ENCODE measurements at places on chromosomes 1 and 21.

GRCh38 chr1:4946343-4946742, 291.9 kb downstream of the AJAP1 start:
- no peak for DNase-seq

DNA sequence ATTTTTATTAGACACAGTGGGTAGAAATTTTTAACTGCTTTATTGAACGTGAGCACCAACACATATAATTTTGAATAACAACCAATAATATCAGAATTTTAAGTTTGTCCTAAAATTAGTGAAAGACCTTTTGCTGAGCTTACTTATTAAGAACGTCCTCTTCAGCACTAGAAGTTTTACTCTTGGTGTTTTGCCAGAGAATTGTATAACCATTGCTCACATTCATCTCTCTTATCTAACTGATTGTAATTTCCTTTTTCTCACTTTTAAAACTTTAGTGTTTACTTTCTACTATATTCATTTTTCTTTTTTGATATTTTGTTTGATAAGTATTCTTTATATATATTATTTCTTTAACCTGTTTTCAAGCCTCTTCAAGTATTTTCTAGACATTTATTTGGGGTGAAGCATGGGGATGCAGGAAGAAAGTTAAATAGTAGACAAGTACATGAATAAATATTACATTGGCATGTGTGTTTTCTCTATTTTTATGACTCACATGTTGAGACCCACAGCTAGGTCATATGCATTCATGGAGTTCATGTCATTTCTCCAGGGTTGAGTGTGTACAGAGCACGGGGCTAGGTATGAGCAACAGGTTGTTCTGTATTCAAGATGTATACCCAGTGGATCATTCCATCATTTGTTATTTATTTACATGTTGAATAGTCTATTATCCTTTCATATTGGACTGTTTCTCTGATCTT, 90.6 kb downstream of the ATP6V1G3 start:
- no peak for DNase-seq

- no peak for DNase-seq
These were observed 131.1 kb downstream of the PTPN14 start for GRCh38 chr1:214420341-214420740.

- no peak for DNase-seq
These were observed 123.4 kb downstream of the SIK1 start for GRCh38 chr21:43303275-43304178.

- no peak for DNase-seq
These were observed 5.5 kb downstream of the TNFRSF1B start for GRCh38 chr1:12172042-12172851.

- no peak for DNase-seq
These were observed 16.9 kb downstream of the SLC19A1 start for GRCh38 chr21:45525153-45525909.

DNA sequence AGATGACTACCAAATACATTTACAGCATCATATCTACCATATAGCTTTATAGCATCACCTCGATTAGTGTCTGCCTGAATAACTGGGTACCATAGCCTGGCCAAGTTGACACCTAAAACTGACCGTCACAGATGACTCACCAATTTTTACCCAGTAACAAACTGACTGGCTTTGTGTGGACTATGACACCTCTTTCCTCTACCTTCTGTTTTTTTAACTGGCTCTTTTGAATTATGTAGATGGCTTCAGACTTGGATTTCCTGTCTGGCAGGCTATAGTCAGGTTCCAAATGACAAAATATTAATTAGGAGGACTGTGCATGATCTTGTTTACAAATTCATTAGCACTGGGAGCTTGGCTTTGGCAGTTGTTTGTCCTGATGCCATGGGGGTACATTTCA, 360.3 kb downstream of the TGFB2 start:
- DNase-seq, result no peak

- DNase-seq, result no peak
These were observed 1.8 kb downstream of the CCDC17 start for GRCh38 chr1:45621895-45622523.

GRCh38 chr1:70017770-70018169, 187.6 kb downstream of the LRRC40 start:
- DNase-seq, result no peak

DNA sequence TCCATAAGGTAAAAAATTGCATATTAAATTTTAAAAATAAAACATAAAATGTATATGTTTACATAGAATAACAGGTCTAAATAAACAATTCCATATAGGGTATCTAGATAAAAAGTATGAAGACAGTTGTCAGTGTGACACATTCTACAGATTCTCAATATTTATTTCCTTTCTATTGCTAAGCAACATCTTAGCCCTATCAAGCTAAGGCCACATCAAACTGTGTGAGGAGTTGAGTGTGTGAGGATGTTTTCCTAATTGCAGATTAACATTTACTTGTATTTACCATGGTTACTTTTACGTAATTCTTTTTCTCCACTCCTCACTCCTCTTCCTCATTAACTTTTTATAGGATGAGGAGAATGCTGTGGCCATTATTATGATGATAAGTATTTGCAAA, 41.9 kb upstream of the MCOLN3 start:
- DNase-seq, result no peak

DNA sequence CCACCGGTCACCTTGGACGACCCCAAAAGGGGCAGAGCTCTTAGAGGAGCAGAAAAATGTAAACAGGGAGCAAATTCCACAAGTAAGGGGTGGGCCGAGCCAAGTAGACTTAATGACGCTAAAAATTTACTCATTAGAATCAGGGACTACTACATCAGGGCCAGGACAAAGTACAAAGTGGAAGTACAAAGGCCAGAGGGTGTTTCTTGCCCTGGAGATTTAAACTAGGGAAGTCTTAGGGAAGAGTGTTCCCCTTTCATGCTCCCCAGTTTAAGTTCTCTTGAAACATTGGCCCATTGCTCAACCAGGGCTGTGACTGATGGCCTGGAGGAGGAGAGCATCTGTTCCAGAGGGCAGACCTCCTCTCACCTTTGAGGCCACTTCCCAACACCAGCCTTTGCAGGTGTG, 48.6 kb downstream of the BACH1 start:
- DNase-seq, result no peak

- peak; percentile 99 for DNase-seq
These were observed 1043.6 kb upstream of the ADGRL4 start for GRCh38 chr1:80050085-80050484.

DNA sequence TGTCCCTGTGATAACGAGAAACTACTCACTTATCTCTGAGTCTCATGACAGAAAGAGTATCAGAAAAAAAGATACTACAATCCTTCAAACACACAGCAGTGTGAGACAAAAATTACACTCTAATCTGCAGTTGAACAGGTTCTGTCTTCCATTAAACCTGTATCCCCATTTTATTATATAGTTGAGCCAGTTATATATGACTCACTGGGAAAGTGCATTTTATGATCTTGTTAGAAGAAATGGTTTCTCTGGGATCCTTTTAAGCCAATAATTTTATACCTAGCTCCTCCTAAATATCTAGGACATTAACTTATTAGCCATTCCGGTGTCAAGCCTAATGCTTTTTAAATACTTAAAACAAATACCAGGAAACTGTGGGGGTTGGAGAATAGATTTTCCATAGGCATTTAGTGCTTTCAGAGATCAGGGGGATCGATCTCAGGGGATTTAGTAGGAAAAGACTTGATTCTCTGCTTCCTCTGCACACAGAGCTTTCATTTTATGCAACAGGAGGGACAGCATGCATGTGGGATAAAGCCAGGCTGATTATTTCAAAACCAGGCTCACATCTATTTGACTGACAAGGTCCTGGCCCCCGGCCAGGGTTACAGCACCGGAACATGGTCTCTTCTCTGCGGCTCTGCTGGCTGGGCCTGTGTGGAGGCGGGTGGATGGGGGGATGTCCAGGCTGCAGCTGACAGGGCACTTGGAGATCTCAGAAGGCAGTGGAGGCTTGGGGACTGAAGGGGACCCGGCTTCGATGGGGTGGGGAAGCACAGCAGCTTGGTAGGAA, 310.6 kb downstream of the DISC1 start:
- peak; percentile 52 for DNase-seq

DNA sequence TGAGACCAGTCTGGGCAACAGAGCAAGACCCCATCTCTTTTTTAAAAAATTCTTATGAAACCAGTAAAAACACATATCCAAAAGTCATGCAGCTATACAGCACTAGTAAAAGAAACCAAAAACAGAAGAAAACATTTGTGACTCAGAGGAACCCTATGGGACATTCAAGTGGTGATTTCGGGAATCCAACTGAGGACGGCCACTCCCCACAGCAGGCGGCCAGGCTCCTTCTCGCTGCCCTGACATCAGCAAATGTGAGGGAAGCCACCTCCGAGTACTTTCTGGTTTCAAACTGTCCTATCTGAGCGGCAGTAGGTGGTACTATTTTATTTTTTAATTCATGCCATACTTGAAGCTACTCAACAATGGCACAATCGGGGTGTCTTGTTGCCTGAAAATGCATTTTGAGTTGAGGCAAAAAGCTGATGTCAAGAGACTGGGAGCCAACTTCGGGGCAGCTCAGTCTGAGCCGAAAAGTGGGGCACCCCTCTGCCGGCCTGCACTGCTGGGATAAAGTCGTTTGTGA, 3.3 kb downstream of the SUMO3 start:
- DNase-seq, result no peak

- DNase-seq, result no peak
These were observed 38.6 kb upstream of the ADAMTS1 start for GRCh38 chr21:26883768-26884167.

DNA sequence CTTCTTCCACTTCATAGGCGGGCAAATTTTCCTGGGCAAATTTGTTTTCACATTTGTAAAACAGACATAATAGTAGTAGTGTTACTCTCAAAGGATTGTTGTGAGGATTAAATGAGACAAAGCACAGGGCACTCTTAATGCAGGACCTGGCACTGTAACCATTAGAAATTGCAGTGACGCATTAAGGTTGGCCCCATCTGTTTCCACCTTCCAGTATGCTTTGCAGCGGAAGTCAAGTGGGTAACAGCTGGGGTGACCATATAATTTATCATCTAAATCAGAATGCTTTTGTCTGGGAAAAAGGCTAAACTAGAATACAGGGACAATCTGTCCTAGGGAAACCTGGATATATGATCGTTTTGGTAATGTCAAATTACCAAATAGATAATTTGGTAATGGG, 132.5 kb upstream of the CACHD1 start:
- DNase-seq, result no peak

GRCh38 chr1:218123968-218124367, 161.1 kb upstream of the RRP15 start:
- DNase-seq, result no peak

DNA sequence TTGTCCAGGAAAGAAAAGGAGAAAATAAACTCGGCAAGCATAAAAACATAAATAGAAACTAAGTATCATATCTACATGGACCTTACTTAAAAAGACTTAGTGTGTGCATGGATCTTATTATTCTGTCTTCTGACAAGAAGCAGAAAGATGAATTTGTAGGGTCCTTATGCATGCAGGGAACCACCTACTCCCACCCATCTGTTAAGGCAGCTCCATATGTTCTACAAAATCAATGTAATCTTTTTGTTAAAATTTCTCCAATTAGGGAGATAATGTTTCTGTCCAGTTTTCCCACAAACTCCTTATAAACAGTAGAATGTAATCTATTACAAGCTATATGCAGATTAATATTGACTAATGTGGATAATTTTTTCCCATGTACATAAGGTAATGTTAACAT, 13.9 kb upstream of the PTPN14 start:
- DNase-seq, result no peak

- no peak for DNase-seq
These were observed 27.0 kb upstream of the PPP1R15B start for GRCh38 chr1:204438628-204439027.

GRCh38 chr1:153798468-153798780, 23.2 kb downstream of the SLC27A3 start:
- DNase-seq, result no peak

- DNase-seq, result no peak
These were observed 356.4 kb upstream of the PKN2 start for GRCh38 chr1:88327391-88328267.

DNA sequence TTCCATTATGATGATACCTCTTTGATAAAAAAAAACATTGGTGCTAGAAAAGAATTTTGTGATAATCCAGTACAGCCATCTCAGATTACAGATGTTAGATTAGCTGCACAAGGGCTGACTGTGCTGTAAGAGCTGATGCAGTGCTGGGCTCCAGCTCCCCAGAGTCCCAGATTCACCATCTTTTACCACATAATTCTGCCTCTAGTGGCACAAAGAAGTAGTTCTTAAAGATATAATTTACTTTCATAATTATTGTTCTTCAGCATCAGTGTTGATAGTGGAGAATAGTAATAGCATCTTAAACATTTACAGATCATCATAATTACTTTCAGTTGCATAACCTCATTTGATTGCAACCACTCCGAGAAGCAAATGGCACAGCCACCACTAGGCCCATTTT, 262.1 kb downstream of the BRINP2 start:
- no peak for DNase-seq

DNA sequence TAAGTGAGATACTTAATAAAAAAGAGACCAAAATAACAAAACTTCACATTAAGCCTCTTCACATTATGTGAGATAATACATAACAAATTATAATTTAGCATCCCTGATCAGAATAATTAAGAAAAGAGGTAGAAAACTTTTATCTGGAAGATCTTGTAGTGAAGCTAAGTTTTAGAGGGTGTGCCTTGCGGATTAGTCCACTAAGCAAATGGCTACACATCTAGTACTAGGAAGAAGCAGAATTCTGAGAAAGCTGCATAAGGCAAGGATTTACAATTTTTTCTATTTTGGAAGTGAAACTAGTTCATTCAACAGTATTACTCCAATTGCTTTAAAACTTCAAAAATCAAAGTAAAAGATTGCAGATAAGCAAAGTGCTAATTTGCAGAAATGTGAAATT, 3.5 kb downstream of the YOD1 start:
- no peak for DNase-seq

DNA sequence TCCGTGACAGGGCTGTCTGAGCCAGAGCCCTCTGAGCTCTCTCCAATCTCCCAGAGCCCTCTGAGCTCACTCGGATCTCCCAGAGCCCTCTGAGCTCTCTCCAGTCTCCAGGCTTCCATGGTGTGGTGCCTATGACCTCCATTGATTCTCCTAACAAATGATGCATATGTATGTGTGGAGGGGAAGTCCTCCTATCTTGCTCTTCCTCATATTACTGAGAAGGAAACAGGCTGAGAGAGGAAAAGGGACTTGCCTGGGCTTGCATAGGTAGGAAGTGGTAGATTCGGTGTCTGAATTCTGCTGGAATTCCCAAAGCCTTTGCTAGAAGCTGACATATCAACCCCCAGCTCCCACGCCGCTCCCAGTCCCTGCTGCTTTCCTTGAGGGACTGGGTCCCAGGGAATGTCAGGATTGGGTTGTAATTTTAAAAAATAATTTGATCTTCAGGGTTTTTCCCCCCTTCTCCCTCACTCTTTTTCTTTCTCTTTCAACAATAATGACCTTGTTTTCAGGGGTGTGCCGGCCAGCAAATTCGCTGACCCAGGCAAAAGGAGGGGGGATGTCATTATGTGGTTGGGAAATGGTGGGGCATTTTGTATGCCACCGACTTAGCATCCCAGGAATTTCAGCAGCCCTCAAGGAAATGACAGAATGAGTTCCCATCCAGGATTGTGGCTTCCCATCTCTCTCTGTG, 42.3 kb upstream of the RUNX3 start:
- DNase-seq, result no peak

Measured in NCI-H2029 (cell line).